Muscle of arm (tissue), 14 donors: ENCODE measurements at places on chromosomes 12 and 14.

GRCh38 chr12:99649551-99649950 is 2.0 kb downstream of the GARIN6 start:
- DNase-seq: no peak

DNA sequence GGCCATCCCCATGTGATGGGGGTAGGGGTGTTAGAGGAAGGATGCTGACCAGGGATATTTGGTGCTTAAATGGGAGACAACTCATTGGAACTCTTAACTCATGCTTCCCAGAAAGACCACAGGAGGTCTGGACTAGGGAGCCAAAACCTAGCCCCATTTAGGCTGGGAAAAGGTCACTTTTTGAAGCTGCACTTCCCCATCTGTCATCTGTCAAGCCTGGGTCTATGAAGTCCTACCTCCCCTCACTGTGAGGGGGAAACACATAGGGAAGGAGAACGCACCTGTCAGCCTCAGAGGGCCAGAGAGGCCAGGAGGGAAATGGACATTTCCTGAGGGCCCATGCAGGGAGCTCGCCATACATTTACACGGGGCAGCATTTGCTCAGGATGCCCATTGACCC is 321.0 kb downstream of the BCL11B start:
- DNase-seq: no peak

GRCh38 chr14:68780358-68781160 is 12.3 kb downstream of the ZFP36L1 start:
- peak; percentile 73 for DNase-seq

GRCh38 chr12:3047961-3048360 is 29.2 kb upstream of the TSPAN9 start:
- DNase-seq: no peak

DNA sequence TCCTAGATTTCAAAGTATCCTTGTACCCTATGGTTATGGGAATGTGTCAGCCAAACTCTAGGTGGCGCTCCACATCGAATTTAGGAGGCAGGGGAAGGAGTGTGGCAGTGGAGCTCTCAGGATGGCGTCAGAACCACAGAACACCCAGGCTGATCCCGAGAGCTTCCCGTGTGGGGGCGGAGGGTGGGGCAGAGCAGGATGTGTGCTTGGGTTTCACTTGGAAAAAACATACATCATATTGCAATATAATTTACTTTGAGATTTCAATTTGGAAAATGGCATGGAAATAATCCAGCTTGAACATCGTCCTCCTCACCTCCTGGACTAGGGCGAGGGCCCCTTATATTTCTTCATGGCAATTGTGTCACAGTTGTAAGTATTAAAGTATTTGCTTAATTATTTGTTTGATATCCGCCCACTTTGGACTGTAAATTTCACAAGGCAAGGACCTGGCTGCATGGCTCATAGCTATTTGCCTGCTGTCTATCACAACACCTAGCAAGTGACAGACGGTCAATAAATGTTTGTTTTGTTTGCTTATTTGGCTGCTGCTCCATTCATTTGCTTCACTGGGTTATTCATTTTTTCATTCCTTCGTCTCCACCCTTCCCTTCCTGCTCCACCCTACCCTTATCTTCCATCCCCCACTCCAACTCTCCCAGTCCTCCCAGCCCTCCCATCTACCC is 221.5 kb upstream of the HMGA2 start:
- peak; percentile 83 for DNase-seq
